ENCODE measurements at places on chromosomes 3 and 15. TPM values are rescaled to one million over a fixed set of nuclear protein-coding genes. Genes with fewer than 3 reads are reported as not detected.

Gene PROK2
- not detected for total RNA-seq

Gene FGF7
- total RNA-seq, result 97.7 TPM

Gene ZBED2
- 0.09 TPM for total RNA-seq

Gene PLSCR4
- 28.3 TPM for total RNA-seq

Gene GPR171
- not detected for total RNA-seq

Gene SCAANT1
- not detected for total RNA-seq

Gene SLC2A2
- total RNA-seq, result not detected

Gene AQR
- total RNA-seq, result 34.6 TPM

- no peak for DNase-seq
These were observed 6.0 kb upstream of the TMEM87A start for GRCh38 chr15:42279234-42279723.

- DNase-seq, result no peak
These were observed 100.9 kb upstream of the MCTP2 start for GRCh38 chr15:94130504-94130903.

GRCh38 chr15:57591822-57592367, at the start of gene MYZAP:
TSS of gene MYZAP (plus strand) at chr15:57591904. CDS start at chr15:57592035, 131 bp downstream.
- DNase-seq, result no peak

GRCh38 chr15:34610354-34610753, 26.9 kb upstream of the GOLGA8B start:
- DNase-seq, result peak; percentile 5

DNA sequence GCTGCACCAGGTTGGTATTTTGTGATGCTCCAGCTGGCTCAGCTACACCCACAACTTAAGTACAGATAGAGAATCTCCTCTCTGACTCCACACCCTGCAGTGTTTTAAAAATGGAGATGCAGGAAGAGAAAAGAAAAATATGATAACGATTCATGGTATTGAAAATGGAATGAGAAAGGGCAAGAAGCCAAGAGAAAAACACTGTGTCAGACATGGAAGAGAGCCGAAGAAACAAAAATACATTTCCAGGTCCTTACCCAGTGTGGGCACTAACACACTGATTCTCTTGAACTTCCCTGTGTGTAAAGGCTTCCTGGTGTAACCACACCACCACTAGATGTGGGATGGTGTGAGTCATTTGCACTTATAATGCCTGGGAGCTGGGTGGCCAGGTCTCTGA, 93.1 kb downstream of the GMPS start:
- DNase-seq, result peak; percentile 58

DNA sequence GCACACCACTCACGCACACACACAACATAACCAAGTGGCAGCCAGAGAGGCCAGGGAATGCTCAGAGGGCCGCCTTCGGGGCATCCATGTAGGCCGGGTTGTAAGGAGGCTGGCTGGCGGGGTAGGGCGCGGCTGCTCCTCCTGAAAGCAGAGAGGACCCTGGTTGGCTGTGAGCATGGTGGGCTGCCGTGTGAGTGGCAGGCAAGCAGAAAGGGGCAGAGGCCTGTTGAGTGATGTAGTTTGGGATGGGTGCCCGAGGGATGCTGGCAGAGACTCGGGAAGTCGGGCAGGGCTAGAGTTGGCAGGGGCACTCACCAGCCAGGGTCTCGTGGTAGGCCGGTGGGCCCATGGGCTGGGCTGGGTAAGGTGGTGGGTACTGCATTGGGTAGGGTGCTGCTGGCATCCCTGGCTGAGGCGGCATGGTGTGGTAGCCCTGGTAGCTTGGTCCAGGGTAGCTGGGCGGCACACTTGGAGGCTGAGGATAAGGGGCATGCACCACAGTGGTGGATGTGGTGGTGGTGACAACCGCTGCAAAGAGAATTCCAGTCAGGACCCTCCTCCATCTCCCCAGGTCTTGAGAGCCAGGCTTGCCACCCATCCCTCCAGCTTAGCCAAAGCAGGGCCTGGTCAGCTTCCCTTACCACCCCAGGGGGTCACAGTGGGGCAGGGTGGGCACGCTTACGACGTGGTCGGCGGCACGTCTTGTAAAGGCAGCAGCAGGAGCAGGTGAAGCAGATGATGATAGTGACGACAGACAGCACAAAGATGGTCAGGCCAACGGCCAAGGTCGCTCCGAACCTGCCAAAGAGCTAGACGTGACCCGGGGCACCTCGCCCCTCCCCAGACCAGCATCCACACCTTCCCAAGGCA, 22.7 kb downstream of the ATRIP start:
- DNase-seq, result no peak

- no peak for DNase-seq
These were observed 295.9 kb downstream of the PTPRG start for GRCh38 chr3:61857297-61857696.

GRCh38 chr3:12906141-12906915, 65.0 kb upstream of the RPL32 start:
- DNase-seq, result no peak

GRCh38 chr15:85615930-85616329, 178.8 kb downstream of the KLHL25 start:
- DNase-seq, result peak; percentile 62

DNA sequence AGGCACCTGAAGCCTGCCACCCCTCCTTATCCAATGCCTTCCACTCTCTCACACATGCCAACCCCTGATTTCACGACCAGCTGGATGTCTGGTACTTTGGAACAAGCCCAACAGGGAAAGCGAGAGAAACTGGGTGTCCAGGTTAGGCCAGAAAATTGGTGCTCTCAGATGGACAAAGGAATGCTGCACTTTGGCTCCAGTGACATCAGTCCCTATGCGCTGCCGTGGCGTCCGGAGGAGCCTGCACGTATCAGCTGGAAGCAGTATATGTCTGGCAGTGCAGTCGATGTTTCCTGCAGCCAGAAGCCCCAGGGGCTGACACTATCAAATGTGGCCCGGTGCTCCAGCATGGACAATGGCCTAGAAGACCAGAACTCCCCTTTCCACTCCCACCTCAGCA, 45.2 kb downstream of the CDAN1 start:
- no peak for DNase-seq

DNA sequence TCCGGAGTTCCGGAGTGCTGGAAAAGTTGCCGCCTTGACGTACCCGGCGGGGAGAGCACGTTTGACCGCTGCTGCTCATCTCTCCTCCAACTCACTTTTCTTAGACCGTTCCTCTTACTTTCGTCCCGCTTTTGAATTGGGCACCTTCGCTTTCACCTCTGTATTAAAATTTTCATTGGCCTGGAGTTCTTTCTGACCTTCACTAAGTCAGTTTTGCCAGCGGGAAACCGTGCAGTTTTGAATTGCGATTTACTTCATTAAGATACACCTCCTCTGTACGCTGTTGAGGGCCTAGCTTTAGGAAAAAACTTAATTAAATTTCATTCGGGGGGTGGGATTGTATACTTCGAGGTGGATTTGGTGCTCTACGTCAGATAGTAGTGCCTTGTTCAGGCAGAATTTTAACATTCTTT, 1.3 kb downstream of the GMPS start:
- DNase-seq, result peak; percentile 33

- DNase-seq, result no peak
These were observed 32.2 kb upstream of the FBLN2 start for GRCh38 chr3:13516760-13517135.

DNA sequence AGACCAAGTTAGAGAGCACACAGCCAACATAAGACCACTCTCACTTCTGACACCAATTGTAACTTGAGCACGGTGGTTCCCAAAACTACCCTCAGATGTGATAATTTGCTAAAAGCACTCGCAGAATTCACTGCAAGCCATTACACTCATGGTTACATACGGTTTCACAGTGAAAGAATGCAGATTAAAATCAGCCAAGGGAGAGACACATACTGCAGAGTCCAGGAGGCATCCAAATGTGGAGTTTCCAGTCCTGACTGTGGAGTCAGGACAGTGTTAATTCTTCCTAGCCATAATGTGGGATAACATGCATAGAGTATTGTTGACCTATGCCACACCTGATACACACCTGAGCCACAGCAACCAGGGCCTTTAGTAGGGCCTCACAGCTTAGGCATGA, 956.4 kb downstream of the NTRK3 start:
- DNase-seq, result peak; percentile 8

GRCh38 chr3:177346878-177347277, 149.6 kb upstream of the TBL1XR1 start:
- no peak for DNase-seq

DNA sequence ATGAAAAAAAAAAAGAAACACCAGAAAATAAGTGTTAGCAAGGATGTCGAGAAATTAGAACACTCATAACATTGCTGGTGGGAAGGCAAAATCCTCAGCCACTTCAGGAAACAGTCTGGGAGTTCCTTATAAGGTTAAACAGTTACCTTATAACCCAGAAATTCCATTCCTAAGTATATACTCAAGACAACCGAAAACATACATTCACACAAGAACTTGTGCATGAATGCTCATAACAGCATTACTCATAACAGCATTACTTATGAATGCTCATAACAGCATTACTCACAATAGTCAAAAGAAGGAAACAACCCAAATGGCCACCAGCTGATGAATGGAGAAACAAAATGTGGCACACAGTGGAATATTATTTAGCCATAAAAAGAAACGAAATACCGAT, 34.8 kb upstream of the DCP1A start:
- DNase-seq, result no peak

DNA sequence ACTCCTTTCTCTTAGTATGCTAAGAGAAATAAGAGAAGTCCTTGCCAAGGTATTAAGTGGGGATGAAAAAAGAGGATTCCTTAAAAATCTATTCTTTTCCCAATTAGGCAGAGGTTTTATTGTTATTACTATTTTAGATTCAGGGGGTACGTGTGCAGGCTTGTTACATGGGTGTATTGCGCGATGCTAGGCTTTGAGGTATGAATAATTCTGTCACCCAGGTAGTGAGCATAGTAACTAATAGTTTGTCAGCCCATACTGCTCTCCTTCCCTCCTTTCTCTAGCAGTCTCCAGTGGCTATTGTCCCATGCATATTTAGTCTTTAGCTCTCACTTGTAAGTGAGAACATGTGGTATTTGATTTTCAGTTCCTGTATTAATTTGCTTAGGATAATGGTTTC, 83.9 kb downstream of the LEKR1 start:
- DNase-seq, result no peak

- DNase-seq, result no peak
These were observed 199.3 kb upstream of the LINGO1 start for GRCh38 chr15:77831986-77832385.

- no peak for DNase-seq
These were observed 185.2 kb upstream of the CFAP20DC start for GRCh38 chr3:59234884-59235633.

GRCh38 chr3:25456723-25457670, 28.9 kb downstream of the RARB start:
- no peak for DNase-seq

DNA sequence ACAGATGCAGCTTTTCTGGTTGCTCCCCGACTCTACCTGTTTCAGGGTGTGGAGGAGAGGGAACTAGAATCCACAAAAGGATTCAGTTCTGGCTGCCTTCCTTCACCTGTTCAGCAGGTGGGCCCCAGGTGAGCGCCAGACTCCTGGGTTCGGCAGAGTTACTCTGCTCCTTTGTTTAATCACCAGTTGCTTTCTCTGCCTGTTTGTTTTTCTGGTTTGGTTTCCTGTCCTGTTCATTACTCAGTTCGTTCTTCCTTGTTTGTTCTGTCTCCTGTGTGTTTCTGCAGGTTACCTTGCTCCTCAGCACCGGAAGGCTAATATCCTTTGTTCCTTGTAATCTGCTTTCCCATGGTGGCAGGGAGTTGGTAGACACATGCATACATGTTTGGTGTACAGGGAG, 508.5 kb upstream of the ATP11B start:
- DNase-seq, result no peak

DNA sequence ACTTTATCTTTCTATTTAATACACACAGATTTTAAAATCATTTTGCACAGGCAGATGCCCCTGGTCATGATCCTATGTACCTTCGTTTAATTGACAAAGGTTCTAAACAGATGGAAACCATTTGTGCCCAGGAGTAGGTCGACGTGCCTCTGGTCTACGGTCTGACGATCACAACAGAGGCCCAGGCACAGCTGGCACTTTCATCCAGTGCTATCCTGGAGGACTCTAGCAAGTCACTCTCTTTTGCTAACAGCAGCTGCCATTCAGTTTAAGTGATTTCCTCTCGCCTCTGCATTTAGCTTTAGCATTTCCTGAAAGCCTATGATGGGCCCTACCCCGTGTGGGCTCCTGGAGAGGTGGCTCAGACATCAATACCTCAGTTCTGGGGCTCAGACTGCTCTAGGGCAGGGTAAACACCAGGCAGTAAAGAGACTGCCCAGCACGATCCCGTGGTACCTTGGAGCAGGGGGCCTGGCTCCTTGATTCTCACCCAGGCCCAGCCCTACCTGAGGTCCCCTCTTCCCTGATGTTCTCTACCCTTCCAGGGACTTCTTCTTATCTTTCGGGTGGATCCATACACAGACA, 83.2 kb upstream of the SNRPA1 start:
- DNase-seq, result no peak

- DNase-seq, result peak; percentile 54
These were observed 1.2 kb downstream of the LHFPL4 start for GRCh38 chr3:9552252-9552999.

DNA sequence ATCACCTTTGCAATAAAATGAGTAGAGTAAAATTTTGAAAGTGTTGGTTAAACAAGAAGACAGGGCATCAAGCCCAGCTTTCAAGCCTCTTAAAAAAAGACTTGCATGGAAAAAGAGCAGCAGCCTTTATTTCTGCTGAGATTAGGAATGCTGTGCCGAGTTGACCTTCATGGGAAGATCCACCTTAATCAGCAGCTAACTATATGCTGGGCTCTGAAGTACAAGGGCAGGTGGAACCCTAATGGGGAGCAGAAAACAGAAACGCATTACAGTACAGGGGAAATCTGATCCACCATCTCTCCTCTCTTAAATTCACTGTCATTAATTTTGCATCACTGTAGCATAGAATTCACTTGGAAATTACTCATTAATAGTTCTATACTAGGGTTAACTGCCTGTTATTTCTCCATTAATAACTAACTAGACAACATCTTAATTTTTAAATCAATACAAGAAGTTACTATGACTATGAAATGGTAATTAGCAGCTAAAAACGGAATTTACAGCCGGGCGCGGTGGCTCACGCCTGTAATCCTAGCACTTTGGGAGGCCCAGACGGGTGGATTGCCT, 133.6 kb downstream of the GHSR start:
- no peak for DNase-seq

- peak; percentile 97 for DNase-seq
These were observed 161.6 kb upstream of the PDZRN3 start for GRCh38 chr3:73786321-73786807.

DNA sequence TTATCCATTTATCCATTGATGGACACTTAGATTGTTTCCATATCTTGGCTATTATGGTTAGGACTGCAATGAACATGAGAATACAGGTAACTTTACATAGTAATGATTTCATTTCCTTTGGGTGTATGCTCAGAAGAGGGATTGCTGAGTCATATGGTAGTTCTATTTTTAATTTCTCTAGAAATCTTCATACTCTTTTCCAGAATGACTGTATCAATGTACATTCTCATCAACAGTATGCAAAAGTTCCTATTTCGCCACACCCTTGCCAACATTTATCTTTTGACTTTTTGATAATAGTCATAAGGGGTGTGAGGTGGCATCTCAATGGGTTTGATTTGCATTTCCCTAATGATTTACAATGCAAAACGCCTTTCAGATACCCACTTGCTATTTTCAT, 6.2 kb upstream of the NIPA1 start:
- DNase-seq, result peak; percentile 38
